ENCODE measurements at places on chromosomes 5 and 9.
A peak's percentile ranks its signal among the peaks of the same experiment; 100 is the strongest.

DNA sequence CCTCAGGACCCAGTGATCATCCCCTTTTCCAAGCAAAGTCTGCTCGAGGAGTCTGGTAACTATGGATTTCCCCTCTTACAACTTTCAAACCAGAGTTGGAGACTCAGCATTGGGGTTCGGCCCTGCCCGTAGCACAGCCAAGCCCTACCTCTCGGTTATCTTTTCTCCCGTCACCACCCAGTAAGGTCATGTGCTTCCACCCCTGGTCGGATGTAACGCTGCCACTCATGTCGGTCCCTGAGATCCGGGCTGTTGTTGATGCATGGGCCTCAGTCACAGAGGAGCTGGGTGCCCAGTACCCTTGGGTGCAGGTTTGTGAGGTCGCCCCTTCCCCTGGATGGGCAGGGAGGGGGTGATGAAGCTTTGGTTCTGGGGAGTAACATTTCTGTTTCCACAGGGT, 1.2 kb downstream of the GALT start:
- no peak for DNase-seq

- no peak for DNase-seq
These were observed 7.0 kb downstream of the FSTL4 start for GRCh38 chr5:133605323-133605722.

- DNase-seq: no peak
These were observed 581.4 kb downstream of the RAB3C start for GRCh38 chr5:59164041-59164830.

- no peak for DNase-seq
These were observed 1495.2 kb upstream of the C9orf72 start for GRCh38 chr9:29068461-29068860.

DNA sequence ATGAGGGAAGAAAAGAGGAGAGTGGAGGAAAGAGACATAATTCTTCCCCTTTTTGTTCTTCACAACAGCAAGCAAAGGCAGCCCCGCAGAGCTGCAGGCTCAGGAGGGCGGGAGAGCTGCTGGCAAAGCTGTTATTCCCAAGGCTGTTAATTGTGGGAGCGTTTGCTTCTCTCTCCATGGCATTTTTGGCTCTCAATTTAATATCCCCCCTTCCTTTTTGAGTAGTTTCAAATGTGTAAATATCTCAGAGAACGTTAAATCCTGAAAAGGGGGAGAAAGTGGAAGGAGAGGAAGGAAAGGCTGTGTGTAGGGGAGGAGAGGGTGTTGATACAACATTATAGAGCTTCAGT, 165.7 kb downstream of the NSG2 start:
- DNase-seq: no peak

DNA sequence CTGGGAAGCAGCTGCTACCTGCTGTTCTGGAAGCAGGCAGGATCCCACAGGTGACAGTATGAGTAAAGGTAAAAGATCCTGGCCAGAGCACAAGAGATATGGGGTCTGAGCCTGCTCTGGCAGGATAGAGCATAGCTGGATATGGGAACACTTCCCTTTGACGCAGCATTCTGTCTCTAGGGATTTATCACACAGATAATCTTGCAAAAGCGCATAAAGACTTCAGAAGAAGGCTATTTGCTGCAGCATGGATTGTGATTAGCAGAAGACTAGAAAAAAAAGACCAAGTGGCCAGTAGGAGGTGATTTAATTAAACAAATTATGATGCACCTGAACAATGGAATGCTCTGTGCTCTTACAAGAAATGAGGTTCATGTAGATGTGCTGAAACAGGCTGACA, 52.4 kb upstream of the PWWP2A start:
- DNase-seq: no peak

DNA sequence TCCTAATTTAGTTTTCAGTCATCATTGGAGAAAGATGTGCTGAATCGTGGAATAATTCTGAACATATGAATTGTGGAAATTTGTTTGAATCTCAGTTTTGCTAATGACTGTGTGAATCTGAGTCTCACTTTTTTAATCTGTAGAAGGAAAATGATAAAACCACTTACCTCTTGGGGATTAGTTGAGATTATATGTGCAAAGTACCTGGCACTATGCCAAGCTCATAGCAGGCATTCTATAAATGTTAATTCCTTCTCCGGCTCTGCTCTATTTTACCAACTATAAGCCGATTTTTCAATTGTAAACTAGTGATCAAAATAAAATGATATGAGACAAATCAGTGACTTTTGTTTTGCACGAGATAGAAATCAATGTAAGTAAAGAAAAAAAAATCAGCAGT, 290.8 kb downstream of the TRPM3 start:
- DNase-seq: no peak

DNA sequence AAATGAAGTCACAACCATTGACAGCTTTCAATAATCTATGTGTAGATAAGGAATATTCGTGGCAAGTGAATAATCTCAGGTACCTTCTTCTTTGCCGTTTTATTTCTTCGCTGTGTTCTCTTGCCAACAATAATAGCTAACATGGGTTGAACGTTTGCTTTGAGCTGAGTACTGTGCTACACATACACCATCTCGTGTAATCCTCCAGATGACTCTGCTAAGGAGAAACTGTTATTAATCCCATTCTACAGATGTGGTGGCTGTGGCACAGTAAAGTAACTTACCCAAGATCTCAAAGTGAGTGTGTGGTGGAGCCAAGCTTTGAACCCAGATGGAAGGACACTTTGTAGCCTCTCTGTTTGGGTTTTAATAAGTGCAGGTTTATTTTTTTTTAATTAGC, 179.7 kb downstream of the C9orf152 start:
- no peak for DNase-seq

- no peak for DNase-seq
These were observed 2.5 kb downstream of the KIAA1958 start for GRCh38 chr9:112489039-112489546.

DNA sequence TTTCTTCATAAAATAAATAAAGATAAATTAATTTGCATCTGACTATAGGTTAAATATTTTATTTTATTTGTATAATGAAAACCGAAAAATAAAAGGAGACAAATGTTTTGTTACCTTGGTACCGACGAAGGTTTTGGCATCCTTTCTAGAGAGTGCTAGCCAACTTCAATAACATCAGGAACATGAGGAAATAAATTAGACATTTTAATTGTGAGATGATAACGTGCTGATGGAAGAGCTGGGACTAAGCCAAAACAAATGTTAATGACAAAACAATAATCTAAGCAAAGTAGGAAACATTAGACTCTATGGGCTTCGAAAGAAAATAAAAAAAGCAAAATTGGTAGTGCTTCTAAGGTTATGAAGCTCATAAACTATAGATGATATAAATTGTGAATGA, 201.0 kb downstream of the IRX2 start:
- no peak for DNase-seq

DNA sequence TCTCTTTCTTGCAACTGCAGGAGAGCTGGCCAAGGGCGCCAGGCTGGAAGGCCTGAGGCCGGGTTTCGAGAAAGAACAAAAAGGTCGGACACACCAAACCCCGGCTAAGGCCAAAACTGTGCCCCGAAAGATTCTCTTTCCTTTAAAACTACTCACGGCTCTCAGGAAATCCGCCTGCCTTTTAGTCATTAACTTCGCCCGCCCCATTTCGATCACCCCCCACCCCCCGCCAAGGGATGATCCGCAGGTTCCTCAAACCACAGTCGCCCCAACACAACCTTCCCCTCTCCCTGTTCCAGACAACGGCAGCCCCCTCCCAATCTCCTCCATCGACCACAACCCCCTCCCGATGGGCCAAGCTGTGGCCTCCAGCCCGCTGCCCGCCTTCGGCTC, 536 bp downstream of the FEM1C start:
- DNase-seq: peak; percentile 68

- no peak for DNase-seq
These were observed 4.1 kb downstream of the HACD4 start for GRCh38 chr9:21027295-21027694.

DNA sequence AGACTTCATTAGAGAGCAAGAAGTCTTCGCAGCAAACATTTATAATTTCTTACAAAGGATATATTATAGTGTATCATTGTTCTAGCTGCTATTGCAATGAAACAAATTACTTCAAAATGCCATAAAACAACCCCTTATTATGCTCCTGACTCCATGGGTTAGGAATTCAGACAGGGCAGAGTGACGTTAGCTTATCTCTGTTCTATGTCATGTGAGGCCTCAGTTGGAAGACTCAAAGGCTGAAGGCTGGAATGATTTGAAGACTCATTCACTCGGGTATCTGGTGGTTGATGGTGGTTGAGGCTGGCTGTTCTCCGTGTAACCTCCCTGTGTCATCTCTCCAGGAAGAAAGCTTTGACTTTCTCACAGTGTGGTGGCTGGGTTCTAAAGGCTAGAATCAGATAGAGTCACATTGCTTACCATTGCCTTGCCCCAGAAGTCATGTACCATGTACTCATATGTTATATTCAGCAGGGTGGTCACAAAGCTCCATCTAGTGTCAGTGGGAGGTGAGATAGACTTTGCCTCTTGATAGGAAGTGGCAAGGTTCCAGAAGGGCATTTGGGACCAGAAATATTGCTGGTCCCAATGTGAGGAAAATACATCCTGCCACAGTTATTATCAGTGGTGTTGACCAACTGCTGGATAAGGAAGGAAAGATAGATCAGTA, 226.9 kb downstream of the TMEM38B start:
- no peak for DNase-seq

DNA sequence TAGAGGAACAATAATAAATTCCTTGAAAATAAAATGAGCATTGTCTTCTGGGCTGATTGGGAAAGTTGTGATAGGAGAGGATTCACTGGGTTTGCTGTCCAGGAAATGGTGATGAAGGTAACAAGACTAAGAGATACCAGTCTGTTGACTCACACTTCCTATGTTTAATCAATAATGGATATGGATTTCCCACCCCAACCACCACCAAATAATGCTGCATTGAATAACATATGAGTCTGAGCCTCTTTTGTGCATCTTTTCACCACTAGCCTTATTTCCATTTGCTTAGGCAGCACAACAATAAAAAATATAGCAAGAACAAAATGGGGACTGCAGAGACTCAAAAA, 120.2 kb upstream of the NFIB start:
- DNase-seq: no peak

DNA sequence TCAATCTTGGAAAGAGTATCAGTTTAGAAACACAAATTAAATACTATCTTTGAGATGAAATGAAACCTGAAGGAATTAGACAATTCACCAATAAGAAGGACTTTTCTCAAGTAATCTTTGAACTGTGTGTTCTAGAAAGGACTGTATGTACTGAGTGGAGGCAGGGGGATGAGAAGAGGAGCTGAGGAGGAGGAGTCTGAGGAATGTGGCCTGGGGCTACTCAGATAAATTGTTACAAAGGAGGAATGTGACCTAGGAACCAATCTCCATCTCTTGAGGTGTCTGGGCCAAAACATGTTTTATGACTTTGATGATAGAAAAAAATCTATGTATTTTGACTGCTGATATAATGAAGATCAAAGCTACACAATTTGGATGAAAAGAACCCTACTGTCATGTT, 124.3 kb upstream of the ANKRD55 start:
- no peak for DNase-seq

GRCh38 chr5:90477073-90477472, 2.4 kb downstream of the POLR3G start:
- DNase-seq: no peak

GRCh38 chr9:101795147-101795546, 56.7 kb upstream of the GRIN3A start:
- DNase-seq: no peak

DNA sequence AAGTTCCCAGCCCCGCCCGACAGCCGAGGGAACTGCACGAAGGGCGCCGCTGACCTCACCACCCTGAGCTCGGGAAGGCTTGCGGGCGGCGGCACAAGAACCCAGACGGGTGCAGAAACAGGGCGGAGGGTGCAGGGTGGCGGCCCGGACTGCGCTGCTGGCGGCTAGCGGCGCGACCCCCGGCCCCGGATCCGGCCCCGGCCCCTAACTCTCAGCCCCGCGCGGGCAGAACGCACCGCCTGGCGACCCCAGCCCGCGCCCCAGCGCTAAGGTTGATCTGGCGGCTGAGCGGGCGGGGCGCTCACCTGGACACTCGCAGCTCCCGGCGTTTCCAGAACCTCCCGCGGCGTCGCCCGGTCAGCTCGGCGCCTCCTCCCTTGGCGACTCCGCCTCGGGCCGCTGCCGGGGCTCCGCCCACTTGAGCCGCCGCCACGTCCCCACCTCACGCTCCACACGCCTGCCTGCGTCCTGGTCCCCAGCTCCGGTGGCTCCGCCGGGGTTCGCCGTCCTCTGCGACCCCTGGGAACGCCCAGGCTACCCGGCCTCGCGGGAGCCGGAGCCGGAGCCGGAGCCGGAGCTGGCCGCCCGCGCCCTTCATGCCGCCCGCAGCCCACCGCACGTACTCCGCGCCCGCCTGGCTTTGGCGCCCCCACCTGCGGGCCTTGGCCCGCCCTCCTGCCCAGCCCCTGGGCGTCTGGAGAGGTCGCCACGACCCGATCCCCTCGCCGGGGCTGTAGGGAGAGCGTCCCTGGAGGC, at the start of gene P4HA2:
TSS of gene P4HA2 (minus strand) at position 369 of the 756 bp plus-strand sequence. CDS start 9,227 bp downstream, outside the sequence.
- DNase-seq: peak; percentile 66

DNA sequence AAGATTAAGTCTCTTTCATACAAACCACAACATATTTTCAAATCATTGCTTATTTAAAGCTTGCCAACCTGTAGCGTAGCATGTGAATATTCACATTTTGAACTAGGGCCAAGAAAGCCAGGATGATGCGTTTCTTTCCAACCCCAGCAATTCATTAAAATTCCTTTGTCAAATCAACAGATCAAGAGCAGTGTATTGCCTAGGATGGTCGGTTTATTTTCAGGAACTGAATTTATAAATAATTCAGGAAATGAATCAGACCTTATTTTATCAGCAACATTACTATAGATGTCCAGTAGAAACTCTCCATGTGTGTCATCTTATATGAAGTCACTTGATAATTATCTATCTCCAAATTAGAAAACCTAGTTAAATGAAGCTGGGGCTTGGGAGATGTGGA, 13.2 kb upstream of the AUH start:
- DNase-seq: no peak

DNA sequence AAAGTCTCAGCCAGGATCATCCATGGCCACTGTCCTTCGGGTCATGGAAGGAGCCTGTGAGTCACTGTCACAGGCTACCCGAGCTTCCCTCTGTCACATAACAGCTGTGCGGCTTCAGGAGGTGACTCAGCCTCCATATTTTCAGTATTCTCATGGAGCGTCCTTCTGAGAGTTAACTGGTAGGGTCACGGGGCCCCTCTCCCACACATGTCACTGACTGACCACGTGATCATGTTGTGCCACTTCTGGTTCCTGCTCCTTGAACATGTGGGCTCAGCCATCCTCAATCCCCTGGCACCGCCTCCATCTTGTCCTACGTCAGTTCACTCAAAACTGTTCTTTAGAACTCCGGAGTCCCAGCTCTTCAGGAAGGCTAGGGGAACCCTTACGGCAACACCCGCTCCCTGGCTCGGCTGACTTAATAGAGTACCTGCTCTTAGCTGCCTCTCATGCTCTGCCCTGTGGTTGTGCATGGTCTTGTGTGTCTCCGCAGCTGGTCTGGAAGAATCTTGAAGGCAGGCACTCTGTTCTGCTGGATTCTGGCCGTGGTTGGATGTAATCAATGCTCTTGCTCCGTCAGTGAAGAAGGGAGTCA, 182.8 kb downstream of the ICE1 start:
- no peak for DNase-seq

GRCh38 chr9:35828716-35829083, at the start of gene FAM221B:
Gene FAM221B, minus strand, starts transcription at chr9:35828732. Its CDS starts 2,571 bp downstream, at chr9:35826161.
- peak; percentile 57 for DNase-seq
